Thyroid gland (tissue), 4 donors: ENCODE measurements at places on chromosomes 2 and 18. TPM values are rescaled to one million over a fixed set of nuclear protein-coding genes. Genes with fewer than 3 reads are reported as not detected.
A peak's percentile ranks its signal among the peaks of the same experiment; 100 is the strongest.

DNA sequence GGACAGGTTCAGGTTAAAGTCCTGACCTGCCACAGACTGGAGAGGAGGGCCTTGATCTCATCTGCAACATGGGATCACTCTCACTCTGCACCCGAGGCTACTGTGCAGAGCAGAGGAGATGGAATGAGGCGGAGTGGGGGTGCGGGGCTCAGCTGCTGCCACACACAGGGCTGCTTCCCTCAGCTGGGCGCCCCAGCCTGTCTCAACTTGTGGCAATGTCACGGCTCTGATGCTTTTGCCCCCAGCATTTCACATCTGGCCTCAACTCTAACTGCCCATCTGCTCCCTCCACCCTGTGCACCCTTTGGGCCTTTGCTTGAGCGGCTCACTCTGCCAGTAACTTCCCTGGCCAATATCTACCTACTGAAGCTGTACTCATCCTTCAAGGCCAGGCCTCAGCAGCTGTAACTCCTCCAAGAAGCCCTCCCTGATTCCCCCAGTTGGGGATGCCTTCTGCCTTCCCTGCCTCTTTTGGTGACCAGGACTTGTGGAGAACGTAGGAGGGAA lies 70.3 kb downstream of the POLR1A start:
- peaks cover 74% of the 10 kb centered on the region for H3K4me1 ChIP-seq
- H3K36me3 ChIP-seq: peaks cover 17% of the 10 kb centered on the region
- no peak for DNase-seq
- peak overlapping the region; percentile 100 for H3K27ac ChIP-seq

The SPATA3 gene
- total RNA-seq: not detected

DNA sequence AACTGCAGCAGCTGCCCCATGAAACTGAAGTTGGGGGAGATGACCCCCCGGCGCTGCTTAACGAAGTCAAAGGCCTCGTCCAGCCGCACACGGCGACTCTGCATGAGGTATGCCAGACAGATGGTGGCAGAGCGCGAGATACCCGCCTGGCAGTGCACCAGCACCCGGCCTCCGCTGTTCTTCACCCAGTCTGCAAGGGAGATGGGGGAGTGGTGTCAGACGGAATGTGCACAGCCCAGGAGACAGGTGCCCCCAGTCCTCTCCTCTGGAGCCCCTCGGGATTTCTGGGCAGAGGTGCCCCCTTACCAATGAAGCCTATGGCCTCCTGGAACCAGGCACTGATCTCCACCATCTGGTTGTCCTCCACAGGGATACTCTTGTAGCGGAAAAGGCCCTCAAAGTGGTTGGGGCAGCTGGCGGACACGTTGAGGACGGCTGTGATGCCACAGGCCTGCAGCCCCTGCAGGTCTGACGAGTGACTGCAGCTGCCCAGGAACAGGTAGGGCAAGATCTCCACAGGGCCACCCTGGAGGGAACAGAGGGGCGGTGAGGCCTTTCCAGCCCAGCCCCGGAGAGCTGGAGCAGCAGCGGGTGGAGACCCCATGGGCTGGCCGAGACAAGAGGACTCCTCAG lies 1.3 kb downstream of the DUSP2 start:
- H3K36me3 ChIP-seq: no peaks in the 10 kb centered on the region
- H3K27me3 ChIP-seq: no peaks in the 10 kb centered on the region
- H3K4me1 ChIP-seq: peaks cover 7% of the 10 kb centered on the region
- no peak overlapping the region for H3K27ac ChIP-seq

- no peak overlapping the region for H3K4me3 ChIP-seq
- no peak for DNase-seq
- no peaks in the 10 kb centered on the region for H3K36me3 ChIP-seq
Observed at GRCh38 chr2:174169372-174169771, 79.0 kb downstream of the OLA1 start.

GRCh38 chr2:108787216-108787541 lies 608 bp downstream of the CCDC138 start:
- no peaks in the 10 kb centered on the region for H3K27me3 ChIP-seq
- no peaks in the 10 kb centered on the region for H3K4me1 ChIP-seq
- H3K36me3 ChIP-seq: peaks cover 17% of the 10 kb centered on the region
- peak overlapping the region; percentile 92 for H3K4me3 ChIP-seq
- no peak overlapping the region for H3K27ac ChIP-seq

The AGFG1 gene
- total RNA-seq: 61.6 TPM

GRCh38 chr2:98482362-98482761 lies 37.7 kb downstream of the INPP4A start:
- H3K4me3 ChIP-seq: no peak overlapping the region
- H3K27me3 ChIP-seq: no peaks in the 10 kb centered on the region
- no peak for DNase-seq

GRCh38 chr2:205461169-205461568 lies 221.1 kb upstream of the NRP2 start:
- no peaks in the 10 kb centered on the region for H3K4me1 ChIP-seq
- no peak for DNase-seq
- H3K4me3 ChIP-seq: no peak overlapping the region
- no peaks in the 10 kb centered on the region for H3K27me3 ChIP-seq

DNA sequence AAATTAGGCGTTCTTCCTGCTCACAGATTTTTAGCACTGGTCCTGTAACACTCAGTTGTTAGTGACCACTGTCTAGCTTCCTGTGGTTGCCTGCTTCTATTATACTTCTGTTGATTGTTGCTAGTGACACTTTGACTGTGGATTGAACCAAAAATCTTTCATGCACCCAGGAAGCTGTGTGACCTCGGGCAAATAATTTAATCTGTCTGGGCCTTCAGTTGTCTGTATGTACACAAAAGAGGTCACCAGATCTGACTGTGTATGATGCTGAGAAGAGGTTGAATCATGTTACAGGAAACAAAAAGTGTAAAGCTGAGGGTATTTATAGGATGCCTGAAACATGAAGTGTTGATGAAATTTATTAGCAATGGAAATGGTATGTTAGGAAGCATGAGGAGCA lies 12.7 kb downstream of the ICOS start:
- DNase-seq: no peak
- H3K27me3 ChIP-seq: no peaks in the 10 kb centered on the region
- H3K36me3 ChIP-seq: no peaks in the 10 kb centered on the region
- no peaks in the 10 kb centered on the region for H3K4me1 ChIP-seq
- H3K4me3 ChIP-seq: no peak overlapping the region
- no peak overlapping the region for H3K27ac ChIP-seq

GRCh38 chr2:168841445-168841844 lies 39.0 kb downstream of the NOSTRIN start:
- no peak for DNase-seq
- H3K36me3 ChIP-seq: no peaks in the 10 kb centered on the region
- no peaks in the 10 kb centered on the region for H3K27me3 ChIP-seq
- no peak overlapping the region for H3K27ac ChIP-seq
- no peak overlapping the region for H3K4me3 ChIP-seq
- H3K4me1 ChIP-seq: no peaks in the 10 kb centered on the region

DNA sequence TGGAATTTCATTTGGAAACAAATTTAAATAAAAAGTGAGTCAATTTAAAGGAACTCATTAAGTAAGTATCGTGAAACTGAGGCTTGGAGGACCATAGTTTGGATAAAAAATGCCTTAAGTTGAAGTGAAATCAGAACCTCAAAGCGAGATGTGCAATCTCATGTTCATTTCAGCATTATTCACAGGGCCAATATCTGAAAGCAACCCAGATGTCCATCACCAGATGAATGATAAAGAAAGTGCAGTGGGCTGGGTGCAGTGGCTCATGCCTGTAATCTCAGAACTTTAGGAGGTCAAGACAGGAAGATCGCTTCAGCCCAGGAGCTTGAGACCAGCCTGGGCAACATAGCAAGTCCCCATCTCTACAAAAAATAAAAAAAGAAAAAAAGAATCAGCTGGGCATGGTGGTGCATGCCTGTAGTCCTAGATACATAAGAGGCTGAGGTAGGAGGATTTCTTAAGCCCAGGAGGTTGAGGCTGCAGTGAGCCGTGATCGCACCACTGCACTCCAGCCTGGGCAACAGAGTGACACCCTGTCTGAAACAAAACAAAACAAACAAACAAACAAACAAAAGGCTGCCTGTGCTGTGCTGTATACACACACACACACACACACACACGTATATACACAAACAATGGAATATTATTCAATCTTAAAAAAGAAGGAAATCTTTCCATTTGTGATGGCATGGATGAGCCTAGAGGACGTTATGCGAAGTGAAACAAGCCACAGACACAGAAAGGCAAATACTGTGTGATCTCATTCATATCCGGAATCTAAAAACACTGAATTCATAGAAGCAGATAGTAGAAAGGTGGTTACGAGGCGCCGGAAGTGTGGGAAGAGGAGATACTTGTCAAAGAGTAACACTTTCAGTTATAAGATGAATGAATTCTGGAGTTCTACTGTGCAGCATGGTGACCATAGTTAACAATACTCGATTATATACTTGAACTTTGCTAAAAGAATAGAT lies 14.5 kb downstream of the SH3RF3 start:
- H3K4me3 ChIP-seq: no peak overlapping the region
- no peak overlapping the region for H3K27ac ChIP-seq
- H3K4me1 ChIP-seq: no peaks in the 10 kb centered on the region
- H3K36me3 ChIP-seq: no peaks in the 10 kb centered on the region

- H3K36me3 ChIP-seq: no peaks in the 10 kb centered on the region
- no peaks in the 10 kb centered on the region for H3K27me3 ChIP-seq
- no peak for DNase-seq
- H3K4me3 ChIP-seq: no peak overlapping the region
Observed at GRCh38 chr2:55277310-55277709, 8.3 kb upstream of the MTIF2 start.

DNA sequence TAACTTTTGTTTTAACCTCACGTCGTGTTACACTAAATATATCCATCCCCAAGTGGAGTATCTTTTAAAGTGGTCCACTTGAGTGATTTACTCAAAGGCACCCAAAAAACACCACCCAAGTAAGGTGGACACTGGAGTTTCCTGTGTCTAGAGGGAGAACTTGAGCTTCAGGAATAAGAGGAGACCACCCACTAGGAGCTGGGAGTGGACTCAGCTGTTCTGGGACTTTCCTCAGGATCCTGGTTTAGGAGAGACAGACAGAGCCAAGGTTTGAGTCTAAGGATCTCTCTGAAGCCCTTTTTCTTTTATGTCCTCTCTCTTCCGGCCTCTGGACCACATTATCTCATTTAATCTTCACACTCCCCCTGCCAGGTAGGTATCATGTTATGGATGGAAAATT lies 150.7 kb downstream of the GBX2 start:
- no peaks in the 10 kb centered on the region for H3K4me1 ChIP-seq
- no peaks in the 10 kb centered on the region for H3K36me3 ChIP-seq
- no peak overlapping the region for H3K4me3 ChIP-seq

GRCh38 chr18:28256166-28256565 lies 79.2 kb upstream of the CDH2 start:
- no peaks in the 10 kb centered on the region for H3K27me3 ChIP-seq
- no peak overlapping the region for H3K27ac ChIP-seq
- H3K36me3 ChIP-seq: no peaks in the 10 kb centered on the region
- no peaks in the 10 kb centered on the region for H3K4me1 ChIP-seq
- no peak for DNase-seq

GRCh38 chr2:118431586-118431985 lies 343.3 kb downstream of the INSIG2 start:
- no peaks in the 10 kb centered on the region for H3K36me3 ChIP-seq
- no peak for DNase-seq
- no peaks in the 10 kb centered on the region for H3K27me3 ChIP-seq
- H3K4me1 ChIP-seq: no peaks in the 10 kb centered on the region
- no peak overlapping the region for H3K27ac ChIP-seq
- no peak overlapping the region for H3K4me3 ChIP-seq

- DNase-seq: no peak
- no peaks in the 10 kb centered on the region for H3K27me3 ChIP-seq
- no peaks in the 10 kb centered on the region for H3K36me3 ChIP-seq
- peaks cover 5% of the 10 kb centered on the region for H3K4me1 ChIP-seq
Observed at GRCh38 chr2:44965684-44966083, 24.2 kb downstream of the SIX3 start.

GRCh38 chr2:236393101-236393500 lies 128.9 kb upstream of the ASB18 start:
- no peak for DNase-seq
- H3K27ac ChIP-seq: no peak overlapping the region
- no peaks in the 10 kb centered on the region for H3K27me3 ChIP-seq
- H3K4me1 ChIP-seq: no peaks in the 10 kb centered on the region

DNA sequence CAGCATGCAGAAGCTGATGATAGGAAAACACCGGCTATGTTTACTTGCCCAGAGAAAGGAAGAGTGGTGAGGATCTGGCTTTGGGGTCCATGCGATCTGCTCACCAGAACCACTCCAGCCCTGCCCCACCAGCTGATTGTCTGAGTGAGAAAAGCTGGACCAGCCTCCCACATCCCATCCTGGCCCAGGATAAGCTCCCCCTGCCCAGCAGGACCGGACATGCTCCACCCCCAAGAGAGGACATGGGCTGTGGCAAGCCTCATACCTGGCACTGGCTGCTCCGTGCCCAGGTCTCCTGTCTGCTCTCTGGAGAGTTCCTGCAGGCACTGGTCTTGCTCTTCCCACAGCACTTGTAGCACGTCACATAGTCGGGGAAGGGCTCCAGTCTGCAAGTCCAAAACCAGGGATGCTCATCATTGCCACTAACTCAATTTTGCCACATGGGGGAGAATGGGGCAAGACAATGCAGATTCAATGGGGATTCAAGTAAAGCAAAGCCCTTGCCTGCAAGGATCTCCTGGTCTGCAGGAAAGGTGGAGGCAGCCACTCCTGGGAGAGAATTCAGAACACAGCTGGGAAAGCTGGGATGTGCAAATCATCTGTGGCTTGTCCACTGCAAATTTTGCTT lies 30.0 kb downstream of the SCTR start:
- no peak for DNase-seq
- no peaks in the 10 kb centered on the region for H3K36me3 ChIP-seq
- H3K4me1 ChIP-seq: peaks cover 4% of the 10 kb centered on the region
- no peak overlapping the region for H3K27ac ChIP-seq

- no peaks in the 10 kb centered on the region for H3K4me1 ChIP-seq
- H3K27me3 ChIP-seq: no peaks in the 10 kb centered on the region
- H3K36me3 ChIP-seq: no peaks in the 10 kb centered on the region
- no peak overlapping the region for H3K4me3 ChIP-seq
Observed at GRCh38 chr2:53303012-53303578, 464.5 kb upstream of the CHAC2 start.

The SCN1A gene
- not detected for total RNA-seq

The DHRS9 gene
- total RNA-seq: 0.54 TPM

The FTCDNL1 gene
- 9.7 TPM for total RNA-seq

DNA sequence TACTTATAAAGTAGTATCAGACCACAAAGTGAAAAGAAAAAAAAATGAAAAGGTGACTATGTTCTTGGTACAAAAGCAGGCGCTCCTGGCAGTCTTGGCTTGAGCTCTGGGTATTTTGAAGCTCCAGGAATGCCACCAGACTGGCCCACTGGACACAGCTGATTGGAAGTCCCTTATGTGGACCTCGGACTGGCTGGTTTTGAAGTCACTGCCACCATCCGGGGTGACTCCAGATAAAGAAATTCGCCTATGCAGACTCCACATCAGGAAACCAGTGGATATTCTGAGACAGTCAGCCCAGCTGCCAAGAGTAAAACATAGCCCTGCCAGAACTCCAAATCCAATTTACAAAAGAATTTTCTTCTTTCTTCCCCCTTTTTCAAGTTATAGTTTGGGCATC lies 28.0 kb downstream of the ACKR3 start:
- DNase-seq: peak; percentile 50
- no peaks in the 10 kb centered on the region for H3K36me3 ChIP-seq
- peaks cover 5% of the 10 kb centered on the region for H3K4me1 ChIP-seq
- no peaks in the 10 kb centered on the region for H3K27me3 ChIP-seq
- H3K27ac ChIP-seq: no peak overlapping the region
- H3K4me3 ChIP-seq: no peak overlapping the region
